ENCODE measurements at places on chromosomes 1 and 21.

DNA sequence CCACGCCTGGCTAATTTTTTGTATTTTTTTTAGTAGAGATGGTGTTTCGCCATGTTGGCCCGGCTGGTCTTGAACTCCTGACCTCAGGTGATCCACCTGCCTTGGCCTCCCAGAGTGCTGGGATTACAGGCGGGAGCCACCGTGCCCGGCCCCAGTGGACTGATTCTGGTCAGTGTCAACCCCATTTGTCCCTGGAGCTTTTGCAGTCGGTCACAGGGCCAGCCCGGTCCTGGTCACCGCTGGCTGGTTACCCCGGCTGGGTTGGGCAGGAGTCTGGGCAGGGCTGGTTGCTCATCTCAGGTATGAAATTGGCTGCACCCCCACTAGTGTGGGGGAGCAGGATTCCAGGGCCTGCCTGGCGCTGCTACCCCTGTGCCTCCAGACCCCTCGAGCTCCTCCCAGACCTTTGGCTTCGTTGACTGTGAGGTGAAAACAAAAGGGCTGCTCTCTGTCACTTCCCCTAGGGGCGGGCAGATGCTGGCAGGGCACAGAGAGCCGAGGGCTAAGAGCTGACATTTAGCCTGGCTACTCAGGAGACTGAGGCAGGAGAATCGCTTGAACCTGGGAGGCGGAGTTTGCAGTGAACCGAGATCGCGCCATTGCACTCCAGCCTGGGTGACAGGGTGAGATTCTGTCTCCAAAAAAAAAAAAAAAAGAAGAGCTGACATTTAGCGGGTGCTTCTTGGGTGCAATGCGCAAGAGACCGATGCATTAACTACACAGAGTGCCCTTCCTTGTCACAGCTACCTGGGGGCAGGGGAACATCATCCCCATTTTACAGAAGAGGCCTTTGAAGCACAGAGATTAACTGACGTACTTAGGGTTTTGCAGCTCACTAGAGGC lies 10.6 kb downstream of the TNFRSF1B start:
- no peak for DNase-seq

DNA sequence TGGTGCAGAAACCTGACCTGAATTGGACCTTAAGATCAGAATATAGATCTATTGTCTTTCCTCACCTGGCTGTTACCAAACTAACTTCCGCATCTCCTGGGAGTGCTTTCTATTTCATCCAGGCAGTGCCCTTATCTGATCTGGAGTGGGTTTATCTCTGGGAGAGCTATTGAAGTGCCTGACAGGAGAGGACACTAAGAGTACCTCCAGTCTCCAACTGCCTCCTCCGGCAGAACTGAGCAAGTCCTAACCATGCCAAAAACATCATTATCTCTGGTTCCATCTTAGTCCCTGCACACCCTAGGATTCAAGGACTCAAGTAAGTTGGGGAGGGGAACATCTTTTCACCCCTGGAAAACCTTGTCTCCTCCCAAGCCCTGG lies 12.4 kb upstream of the KCNJ15 start:
- DNase-seq = no peak

- no peak for DNase-seq
Measured at GRCh38 chr1:158604968-158605367, at the start of gene OR10Z1. Gene OR10Z1, plus strand, starts transcription at chr1:158605268. Its CDS starts 1,171 bp downstream, at chr1:158606439.

DNA sequence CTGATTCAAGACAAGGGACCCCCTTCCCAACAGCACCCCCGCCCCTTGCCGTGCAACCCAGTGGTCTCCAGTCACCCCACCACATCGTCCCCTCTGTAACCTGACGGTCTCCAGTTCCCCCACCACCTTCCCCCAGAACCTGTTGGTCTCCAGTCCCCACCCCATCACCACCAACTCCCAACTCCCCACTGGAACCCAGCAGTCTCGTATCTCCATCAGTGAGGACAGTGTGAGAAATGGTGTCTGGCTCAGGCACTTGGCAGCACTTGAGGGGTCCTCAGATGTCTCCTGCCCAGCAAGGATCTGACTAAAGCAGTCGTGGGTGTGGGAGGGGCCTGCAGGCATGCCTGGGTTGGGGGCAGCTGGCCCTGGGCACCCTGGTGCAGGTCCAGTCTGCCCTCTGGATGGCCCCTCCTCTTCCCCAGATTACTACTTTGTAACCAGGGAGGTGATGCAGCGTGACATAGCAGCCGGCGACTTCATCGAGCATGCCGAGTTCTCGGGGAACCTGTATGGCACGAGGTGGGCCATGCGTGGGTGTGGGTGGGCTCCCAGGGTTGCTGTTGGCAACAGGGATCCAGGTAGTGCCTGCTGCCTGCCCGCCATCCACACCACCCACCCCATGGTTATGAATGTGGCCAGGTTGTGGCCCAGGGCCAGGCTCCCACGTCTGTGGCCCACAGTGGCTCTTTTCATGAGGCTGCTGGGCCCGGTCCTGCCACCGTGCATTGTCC lies 3.1 kb upstream of the GJC2 start:
- no peak for DNase-seq

- DNase-seq = no peak
Measured at GRCh38 chr1:50982611-50983010, 12.6 kb downstream of the CDKN2C start.

- no peak for DNase-seq
Measured at GRCh38 chr1:97334454-97334853, 586.4 kb downstream of the DPYD start.
